ENCODE measurements at places on chromosomes 12 and 14.

DNA sequence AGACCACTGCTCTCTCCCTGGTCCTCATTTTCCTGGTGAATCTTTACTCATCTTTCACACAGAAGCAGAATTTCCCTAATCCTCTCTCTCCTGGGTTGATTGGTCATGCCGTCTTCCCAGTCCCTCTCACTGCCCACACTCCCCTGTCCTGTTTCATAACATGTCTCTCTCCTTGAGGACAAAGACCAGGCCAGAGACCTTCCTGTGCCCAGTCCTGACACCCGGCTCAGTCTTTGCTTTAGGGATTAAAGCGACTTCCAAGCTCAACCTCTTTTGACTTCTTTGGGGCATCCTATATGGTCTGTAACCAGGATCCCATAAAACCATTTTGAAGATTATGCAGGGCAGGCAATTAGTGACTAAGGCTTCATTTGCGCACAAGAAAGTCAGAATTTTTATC is 105.5 kb downstream of the BCL11B start:
- no peak for DNase-seq

DNA sequence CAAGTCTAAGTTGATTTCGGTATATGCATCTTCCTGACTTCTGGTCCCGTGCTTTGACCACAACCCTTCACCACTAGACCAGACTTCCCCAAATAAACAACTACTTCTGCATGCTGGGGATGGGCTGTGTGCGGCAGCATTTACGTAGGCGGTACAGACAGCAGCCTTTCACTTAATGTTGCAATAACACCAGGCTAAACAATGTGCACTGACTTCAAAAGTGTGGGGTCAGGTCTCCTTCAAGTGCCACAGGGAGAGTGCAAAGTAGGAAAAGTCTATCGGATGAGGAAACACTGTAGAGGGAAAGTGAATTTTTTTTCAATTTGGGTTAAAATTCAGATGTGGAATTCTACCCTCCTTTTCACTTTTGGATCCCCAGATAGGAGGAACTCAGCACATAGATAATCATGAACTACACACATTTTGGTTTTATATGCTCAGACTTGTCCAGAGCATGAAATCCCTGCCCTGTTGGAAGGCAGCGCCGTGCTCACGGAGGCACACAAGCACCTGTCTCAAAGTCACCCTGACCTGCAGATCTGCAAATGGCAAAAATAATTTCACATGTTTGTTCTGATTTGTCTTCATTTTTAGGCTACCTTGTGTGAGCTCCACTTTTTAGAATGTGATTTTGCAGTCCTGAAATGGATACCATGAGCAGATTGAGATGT is 3.6 kb upstream of the FOS start:
- no peak for DNase-seq

DNA sequence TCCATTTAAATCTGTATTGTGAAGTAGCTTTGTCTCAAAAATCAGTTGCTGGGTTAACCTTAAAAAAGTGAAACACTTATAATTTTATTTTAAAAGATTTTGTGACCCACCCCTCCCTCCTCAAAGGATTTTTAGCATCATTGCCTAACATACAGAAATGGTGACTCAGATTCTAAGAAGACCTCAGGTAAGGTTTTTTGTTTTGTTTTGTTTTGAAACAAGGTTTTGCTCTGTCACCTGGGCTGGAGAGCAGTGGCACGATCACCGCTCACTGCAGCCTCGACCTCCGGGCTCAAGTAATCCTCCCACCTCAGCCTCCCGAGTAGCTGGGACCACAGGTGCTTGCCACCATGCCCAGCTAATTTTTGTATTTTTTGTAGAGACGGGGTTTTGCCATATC is 74.2 kb downstream of the GNS start:
- no peak for DNase-seq

DNA sequence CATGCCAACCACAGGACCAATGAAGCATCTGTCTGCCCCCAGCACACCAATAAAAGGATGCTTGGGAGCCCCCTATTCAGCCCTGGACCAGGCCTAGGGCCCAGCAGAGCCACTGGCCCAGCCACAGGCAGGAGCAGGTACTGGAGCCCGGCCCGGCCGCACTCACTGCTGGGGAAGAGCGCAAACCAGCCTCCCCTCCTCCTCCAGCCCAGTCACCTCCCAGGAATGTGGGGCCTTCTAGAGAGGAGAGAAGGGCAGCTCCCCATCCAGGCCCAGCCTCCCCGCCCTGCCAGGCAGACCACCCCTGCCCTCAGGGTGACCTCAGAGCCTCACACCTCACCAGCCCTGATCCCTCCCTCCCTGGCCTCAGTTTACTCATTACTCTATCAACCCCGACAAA is 56.2 kb downstream of the CCNK start:
- peak; percentile 56 for DNase-seq

DNA sequence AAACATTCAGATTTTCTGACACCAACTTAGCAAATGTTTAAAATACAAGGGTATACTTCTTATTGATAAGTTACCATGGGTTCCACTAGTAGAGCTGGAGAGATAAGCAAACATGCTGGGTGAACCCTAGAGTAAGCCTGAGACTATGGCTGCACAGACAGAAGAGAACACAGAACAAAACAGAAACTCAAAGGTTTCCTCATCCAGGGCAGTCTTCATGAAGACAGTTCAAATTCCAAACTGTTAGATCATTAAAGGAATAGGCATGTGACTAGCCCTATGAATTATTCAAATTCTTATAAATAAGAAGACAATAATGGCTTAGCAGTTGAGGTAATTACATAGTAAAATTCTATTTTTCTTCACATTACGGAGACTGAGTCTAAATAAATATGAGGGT is 28.1 kb downstream of the BTBD7 start:
- DNase-seq = peak; percentile 54

DNA sequence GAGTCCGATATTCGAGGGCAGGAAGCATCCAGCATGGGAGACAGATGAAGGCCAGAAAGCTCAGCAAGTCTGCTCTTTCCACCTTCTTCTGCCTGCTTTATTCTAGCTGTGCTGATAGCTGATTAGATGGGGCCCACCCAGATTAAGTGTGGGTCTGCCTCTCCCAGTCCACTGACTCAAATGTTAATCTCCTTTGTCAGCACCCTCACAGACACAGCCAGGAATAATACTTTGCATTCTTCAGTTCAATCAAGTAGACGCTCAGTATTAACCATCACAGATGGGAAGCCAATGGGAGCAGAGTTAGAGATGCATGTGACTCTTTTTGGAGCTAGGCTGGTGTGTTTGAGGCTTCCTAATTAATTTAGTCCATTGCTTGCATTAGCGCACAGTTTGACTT is 17.0 kb downstream of the C12orf75 start:
- no peak for DNase-seq

DNA sequence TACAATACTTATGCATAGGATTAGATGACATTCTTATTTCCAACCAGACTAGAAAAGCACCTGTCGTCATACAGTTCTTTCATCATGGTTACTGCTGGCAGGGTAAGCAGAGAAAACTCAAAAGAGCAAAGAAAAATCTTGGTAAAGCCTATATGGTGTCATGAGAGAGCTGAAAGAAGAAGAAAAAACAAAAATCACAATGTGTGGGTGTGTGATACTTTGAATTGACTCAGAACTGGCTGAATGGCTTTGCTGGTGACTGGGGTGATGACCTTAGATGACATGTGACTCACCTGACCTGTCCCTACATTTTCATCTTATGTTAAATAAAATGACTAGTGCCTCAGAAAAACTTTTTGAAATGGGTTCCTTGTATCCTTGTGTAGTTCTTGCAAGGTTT is 278.1 kb upstream of the LMO3 start:
- DNase-seq = no peak

- no peak for DNase-seq
Measured at GRCh38 chr12:51961834-51962233, 10.3 kb downstream of the ACVR1B start.

- DNase-seq = peak; percentile 66
Measured at GRCh38 chr14:54116972-54117371, 160.3 kb upstream of the BMP4 start.

DNA sequence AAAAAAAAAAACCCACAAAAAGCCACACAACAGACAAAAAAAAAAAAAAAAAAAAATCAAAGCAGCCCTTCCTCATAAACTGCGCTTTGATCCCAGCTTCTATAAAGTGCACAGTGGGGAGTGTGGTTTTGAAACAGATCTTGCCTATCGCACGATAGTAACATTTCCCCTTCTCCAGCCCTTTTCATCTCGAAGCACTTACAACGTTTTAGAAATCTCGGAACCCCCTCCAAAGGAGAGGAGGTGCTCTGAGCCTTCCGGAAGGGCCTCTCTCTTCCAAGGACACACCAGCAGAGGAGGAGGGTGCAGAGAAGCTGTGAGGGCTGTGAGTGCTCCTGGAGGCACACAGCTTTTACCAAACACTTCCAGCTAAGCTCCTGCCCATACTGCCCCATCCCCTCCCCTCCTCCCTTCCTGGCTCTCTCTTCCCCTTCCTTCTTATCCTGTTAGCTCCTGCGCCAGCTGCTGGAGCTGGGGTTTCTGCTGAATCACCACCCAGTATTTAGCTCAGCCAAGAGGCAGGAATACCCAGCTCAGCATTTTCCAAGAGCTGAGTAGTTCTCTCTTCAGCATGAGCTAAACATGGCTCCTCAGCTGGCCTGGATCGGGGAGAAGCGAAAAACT is 28.4 kb downstream of the SLC7A8 start:
- DNase-seq = peak; percentile 94

GRCh38 chr12:2312175-2312574 is 259.4 kb downstream of the CACNA1C start:
- DNase-seq = no peak

- DNase-seq = no peak
Measured at GRCh38 chr14:32629236-32629635, 300.1 kb downstream of the AKAP6 start.

- peak; percentile 88 for DNase-seq
Measured at GRCh38 chr12:104480826-104481440, 24.2 kb downstream of the CHST11 start.

DNA sequence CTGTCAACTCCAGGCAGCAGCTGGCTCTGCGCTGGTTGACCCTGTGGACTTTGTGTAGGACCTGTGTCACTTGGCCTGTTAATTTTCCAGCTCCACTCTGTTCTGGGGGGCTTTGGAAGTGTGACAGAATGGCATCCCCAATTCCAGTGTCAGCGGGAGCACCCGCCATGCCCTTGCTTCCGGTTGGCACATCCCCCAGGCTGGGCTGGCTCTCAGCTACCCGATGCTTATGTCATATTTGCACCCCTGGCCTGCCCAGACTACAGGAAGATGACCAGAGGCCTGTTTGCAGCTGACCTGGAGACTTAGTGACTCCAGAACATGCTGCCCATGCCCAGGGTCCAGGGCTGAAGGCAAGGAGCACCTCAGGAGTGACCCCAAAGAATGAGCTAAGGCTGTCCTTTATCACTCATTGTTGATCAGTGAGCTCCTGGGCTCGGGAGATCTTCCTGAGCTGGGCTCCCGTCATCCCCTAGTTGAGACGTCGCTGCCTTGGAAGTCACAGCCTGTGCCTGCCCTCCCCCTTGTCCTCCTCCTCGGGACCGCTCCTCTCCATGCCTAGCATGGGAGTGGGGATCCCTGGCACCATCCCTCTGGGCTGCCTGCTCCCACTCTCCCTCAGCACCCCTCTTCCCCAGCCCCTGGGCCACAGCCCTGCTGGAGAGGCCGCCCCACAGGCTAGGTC is 163.4 kb upstream of the RTL1 start:
- DNase-seq = no peak

DNA sequence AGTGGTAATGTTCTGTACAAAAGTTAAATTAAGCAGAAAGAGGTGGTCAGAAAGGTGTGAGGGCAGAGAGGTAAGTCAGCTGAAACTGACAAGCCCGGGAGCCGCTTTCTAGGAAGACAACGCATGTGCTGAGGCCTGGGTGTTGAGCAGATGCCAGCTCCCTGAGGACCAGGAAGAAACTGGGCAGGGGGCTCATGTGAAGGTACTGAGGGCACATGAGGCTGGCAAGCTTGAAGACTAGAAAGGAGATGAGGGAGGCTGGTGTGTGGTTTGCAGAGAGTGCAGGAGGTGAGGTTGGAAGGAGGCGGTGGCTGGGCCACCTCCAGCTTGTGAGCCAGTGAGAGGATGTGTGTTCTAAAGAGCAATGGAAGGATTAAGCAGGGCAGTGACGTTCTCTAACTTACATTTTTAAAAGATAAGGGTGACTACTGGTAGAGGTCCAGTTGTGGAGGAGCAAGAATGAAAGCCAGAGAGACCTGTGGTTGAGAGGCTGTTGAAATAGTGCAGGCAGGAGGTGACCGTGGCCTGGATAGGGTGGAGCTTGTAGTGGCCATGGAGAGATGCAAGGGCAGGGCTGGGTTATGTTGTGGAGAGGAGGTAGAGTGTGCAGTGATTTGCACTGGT is 29.1 kb downstream of the ZNF664 start:
- DNase-seq = no peak

- no peak for DNase-seq
Measured at GRCh38 chr12:70364695-70365397, 1.2 kb upstream of the KCNMB4 start.

GRCh38 chr12:66279123-66279712 is 23.1 kb upstream of the HELB start:
- peak; percentile 56 for DNase-seq

DNA sequence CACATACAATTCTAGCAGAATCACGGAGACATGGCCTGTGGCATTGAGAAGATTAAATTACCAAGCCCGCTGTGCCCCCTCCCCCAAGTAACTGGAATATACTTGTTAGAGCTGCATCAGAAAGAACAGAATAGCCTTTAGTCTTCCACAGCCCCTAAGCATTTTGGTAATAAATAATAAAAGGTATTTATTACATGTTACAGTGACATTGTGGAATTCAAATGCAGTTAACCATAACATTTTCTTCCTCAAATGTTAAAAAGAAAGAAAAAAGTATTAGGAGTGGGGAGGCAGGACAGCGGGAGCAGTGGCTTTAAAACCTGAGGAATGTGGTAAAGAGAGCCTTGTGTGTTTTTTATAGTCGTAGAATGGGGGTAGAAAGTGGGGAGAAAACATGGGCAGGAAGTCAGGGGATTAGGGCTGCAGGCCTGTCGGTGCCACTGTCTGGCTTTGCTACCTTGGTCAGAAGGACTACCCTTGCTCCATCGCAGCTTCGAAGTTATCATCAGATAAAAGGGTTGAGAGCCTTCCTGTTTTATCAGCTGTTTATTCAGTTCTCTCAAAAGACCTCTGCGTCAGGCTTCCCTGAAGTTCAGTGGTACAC is 255.9 kb downstream of the MSRB3 start:
- DNase-seq = no peak

DNA sequence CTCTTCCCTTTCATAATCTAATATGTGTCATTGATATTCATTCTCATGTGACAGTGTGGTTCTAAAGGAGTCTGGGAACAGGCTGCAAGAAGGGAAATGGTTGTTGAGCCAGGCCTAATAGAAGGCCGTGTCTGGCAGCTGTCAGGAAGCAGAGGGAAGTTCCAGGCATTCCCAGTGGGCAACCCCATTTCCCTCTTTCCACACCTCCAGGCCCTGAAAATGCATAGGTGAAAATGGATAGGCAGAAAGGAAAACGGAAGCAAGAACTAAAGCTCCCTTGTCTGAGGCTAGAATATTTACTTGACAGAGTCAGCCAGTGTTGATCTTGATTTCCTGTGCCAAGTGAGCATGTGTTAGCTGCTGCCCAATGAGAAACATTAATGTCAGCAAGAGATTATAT is 97.7 kb downstream of the PPM1A start:
- no peak for DNase-seq

GRCh38 chr12:92757597-92758121 is 54.9 kb downstream of the PLEKHG7 start:
- no peak for DNase-seq
